ENCODE measurements at places on chromosomes 6 and 20.

GRCh38 chr6:17418281-17419188, 25.1 kb downstream of the CAP2 start:
- peak; percentile 21 for DNase-seq

DNA sequence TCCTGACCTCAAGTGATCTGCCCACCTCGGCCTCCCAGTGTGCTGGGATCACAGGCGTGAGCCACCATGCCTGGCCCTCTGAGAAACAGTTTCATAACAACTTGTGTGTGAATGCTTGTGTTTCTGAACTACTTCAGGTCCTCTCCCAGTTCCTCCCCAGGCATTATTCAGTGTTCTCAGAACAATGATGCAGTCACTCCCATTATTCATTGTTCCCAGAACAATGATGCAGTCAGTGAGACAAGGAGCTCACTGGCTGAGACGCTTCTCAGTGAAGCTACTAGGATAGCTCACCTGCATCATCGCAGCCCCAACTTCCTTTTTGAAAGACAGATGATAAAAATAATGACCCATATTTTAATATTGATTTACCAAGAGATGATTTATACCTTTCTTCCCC, 71.5 kb downstream of the NDUFAF5 start:
- DNase-seq: no peak

DNA sequence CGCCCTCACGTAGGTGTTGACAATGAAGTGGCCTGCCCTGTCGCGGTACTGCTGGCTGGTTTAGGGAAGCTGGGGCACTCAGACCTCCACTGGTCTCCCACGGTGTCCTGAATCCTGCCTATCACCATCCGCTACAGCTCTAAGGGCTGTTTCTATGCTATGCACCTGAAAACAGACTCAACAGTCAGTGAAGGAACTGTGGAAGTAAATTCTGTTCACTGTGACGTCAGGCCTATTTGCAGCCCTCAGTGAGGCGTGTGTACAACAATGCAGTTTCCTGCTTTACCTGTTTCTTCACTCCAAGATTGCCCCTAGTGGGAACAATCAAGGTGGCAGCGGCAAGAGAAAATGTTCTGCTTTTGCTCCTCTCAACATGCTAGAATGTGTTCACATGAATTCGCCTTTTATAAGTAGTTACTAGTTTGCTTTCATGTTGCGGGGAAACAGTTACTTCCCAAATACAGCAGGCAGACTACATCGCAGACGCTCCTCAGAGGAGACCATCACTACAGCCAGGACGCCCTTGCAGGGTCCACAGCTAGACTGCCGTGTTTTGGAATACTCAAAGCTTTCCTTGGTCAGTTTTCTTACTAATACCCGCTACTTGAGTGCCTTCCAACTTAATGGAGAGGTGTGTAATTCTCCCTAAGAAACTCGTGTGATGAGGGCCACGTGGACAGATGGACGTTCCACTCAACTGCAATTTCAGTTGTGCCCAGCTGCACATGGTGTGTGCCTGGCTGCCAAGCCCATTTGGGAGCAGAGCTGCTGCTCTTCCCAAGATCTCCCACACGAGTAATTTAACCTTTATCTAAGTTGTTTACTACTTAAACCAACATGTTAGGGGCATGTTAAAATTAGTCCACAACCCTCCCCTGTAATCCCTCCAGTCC, 25.4 kb downstream of the DIDO1 start:
- DNase-seq: no peak

- no peak for DNase-seq
These were observed 4.4 kb downstream of the EFHC1 start for GRCh38 chr6:52424513-52424912.

DNA sequence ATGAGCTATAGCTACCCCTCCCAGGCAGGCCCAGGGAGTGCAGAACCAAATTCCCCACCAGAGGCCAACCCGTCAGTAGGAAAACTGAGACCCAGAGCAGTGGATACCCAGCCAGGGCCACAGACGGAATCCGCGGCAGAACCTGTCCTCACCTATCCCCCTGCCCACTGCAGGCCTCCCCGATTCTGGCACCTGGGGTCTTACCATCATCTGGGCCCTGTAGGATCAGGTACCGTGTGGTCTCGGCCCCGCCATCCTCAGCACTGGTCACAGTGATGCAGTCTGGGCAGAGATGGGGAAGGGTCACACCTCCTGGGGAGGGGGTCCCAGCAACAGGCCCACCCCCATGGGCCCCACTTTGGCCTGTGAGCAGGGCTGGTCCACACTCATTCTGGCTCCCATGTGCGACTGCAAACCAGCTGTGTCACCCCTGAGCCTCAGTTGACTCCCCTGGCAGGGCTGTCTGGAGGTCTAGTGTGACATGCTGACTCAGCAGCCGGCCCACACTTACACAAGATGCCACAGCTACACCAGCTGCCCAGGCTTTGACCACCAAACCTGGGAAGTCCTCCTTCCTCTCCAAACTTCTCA, 3.8 kb downstream of the ZNF335 start:
- no peak for DNase-seq

DNA sequence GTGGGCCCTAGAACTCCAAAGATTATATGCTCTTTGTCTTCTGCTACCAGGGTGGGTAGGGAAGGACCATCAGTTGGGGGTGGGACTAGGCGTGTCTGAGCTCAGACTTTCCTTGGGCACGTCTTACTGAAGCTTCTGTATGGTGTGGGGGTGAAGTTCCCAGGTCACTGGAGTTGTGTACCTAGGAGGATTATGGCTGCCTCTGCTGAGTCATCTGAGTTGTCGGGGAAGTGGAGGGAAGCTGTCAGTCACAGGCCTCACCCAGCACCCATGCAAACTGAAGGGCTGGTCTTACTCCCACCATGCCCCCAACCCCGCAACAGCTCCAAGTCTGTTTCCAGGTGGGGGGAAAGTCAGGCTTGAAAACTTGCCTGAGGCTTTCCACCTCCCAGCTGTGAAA, 90.1 kb downstream of the LPA start:
- no peak for DNase-seq

- no peak for DNase-seq
These were observed 141.6 kb downstream of the FOXO3 start for GRCh38 chr6:108702106-108702851.

DNA sequence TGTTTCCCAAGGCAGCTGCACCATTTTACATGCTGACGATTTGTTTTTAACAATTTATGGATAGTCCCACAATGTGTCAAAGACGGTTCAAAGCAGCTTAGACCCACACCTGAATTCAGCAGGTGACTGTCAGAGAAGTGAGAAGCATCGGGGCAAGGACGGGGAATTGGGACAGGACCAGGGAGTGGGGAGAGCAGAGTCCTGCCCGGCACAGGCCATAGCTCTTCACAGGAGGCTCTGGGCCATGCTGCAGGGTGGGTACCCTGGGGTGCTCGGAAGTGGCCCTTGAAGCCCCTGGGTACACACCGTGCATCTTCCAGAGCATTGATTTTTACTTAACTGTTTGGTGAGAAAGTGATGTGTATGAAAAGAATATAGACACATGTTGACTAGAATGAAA, 33.2 kb upstream of the PHACTR3 start:
- no peak for DNase-seq

DNA sequence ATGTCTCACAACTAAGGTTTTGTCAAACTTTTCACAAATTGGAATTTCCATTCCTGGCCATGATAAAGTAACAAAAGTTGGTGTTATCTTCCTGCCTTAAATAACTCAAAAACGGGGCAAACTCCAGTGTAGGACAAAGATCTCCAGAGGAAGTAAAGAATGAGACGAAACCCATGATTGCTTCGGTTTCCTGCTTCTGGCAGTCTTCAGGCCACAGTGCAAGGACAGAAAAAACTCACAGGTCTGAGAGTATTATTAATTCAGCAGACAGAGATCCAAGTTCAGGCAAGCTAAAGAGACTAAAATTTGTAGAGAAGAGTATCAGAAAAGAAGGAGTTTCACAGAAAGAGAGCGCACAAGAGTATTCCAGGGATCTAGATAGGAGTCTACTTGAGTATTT, 64.8 kb upstream of the RCAN2 start:
- DNase-seq: no peak

- DNase-seq: no peak
These were observed 16.4 kb downstream of the PIGT start for GRCh38 chr20:45432294-45432693.

- DNase-seq: no peak
These were observed 38.7 kb downstream of the GSS start for GRCh38 chr20:34916774-34917354.

- no peak for DNase-seq
These were observed 43.6 kb upstream of the FAM50B start for GRCh38 chr6:3805448-3806123.

- DNase-seq: no peak
These were observed 4.8 kb downstream of the LBP start for GRCh38 chr20:38350879-38351775.

DNA sequence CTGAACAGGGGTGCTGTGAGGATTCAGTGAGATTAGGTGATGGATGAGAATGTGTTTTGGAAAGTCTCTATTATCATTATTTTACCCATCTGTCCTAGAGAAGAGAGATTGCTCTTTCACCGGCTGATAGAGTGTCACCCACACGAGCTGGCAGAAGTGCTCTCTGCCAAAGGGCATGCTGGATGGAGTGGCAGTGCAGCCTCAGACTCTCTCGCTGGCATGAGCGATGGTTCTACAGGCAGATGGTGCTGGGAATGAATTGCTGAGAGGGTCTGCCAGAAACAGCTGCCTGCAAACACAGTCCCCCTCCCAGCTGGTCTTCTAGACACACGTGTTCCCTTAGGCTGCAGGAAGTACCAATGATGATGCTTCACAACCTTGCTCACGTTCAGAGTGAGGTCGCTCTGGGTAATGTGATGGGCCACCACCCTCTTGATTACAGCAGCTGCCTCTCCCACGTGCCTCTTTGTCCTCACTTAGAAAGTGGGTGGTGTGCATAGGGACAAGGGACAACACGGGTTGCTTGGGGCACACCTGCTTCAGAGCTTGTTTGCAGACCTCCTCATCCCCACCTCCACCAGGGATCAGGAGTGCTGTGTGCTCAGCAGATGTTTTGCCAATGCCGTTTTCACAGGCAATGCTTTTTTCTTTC, 84.7 kb downstream of the FOXA2 start:
- DNase-seq: no peak

DNA sequence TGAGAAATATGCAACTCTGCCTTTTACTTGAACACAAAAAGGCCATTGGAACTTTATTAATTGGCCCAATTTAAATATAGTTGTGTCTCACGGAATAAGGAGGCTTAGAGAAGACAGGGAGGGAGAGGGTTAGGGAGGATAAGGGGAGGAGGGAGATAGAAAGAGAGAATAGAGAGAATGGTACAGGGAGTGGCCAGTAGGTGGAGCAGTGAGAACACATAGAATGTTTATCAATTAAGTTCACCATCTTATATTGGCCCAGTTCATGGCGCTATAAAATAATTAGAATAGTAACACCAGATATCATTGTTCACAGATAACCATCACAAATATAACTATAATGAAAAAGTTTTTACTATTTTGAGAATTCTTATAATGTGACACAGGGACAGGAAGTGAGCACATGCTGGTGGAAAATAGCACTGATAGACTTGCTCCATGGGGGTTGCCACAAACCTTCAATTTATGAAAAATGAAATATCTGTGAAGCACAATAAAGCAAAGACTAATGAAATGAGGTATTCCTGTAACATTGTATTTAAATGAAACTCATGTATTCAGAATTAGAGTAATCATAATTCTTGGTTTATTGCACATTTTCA, 374.1 kb upstream of the MANEA start:
- no peak for DNase-seq

GRCh38 chr6:28205879-28206278, 19.2 kb upstream of the ZSCAN9 start:
- DNase-seq: no peak

GRCh38 chr6:219641-220198, 72.6 kb upstream of the DUSP22 start:
- DNase-seq: peak; percentile 28

- no peak for DNase-seq
These were observed 103.8 kb upstream of the GLP1R start for GRCh38 chr6:38944655-38945279.

DNA sequence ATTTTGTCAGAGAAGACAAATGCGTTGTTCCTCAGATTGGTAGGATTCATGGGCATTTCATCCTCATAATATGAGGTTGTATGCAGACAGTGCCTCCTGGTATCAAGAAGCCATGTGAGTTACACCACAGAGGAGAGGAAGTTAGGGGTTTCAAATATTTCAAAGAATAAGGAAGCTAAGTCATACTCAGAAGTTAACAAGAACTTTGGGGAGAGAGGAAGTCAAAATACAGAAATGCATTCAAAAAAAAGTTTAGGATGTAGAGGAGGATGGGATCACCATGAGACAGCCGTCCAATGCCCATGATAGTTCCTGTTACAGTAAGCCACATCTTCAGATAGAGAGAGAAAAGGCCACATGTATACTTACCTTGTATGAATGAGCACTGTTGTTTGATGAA, 22.3 kb downstream of the HLA-DOB start:
- DNase-seq: no peak

GRCh38 chr6:14766391-14766994, 479.4 kb upstream of the JARID2 start:
- no peak for DNase-seq

GRCh38 chr20:11267131-11267761, 593.4 kb upstream of the JAG1 start:
- DNase-seq: no peak

- no peak for DNase-seq
These were observed 67.7 kb downstream of the PHACTR2 start for GRCh38 chr6:143745166-143746133.

DNA sequence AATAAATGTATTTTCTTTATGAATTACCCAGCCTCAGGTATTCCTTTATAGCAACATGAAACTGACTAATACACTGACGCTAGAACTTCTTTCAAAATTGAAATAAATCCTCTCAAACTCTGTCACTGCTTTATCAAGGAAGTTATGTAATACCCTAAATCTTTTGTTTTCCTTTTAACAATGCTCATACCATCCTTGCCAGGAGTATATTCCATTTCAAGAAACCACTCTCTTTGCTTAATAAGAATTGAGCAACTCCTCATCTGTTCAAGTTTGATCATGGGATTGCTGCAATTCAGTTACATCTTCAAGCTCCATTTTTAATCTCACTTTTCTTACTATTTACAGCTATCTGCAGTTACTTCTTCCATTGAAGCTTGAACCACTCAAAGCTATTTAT, 707.6 kb upstream of the MARCKS start:
- DNase-seq: no peak

DNA sequence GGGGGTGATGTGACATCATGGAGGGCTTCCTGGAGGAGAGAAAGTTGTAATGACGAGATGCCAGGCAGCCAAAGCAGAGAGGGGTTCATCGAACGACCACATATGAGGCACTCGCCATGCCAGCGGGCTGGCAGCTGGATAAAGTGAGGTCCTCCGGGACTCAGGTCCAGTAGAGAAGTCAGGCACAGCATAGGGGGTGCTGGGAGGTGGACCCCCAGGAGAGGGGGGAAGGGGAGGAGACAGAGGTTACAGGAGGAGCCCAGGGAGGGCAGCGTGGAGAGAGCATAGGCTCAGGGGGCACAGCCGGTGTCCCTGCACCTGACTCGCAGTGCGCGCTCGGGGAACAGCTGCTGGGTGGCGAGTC, 174.7 kb downstream of the BMP7 start:
- DNase-seq: no peak

GRCh38 chr20:588932-589672, 21.0 kb downstream of the TCF15 start:
- DNase-seq: no peak

- DNase-seq: no peak
These were observed 23.1 kb downstream of the GNAS start for GRCh38 chr20:58875541-58876134.

Measured in dorsolateral prefrontal cortex (tissue), 122 donors.